Fibroblast of skin of scalp (primary cell): ENCODE measurements at places on chromosomes 3 and 15.

DNA sequence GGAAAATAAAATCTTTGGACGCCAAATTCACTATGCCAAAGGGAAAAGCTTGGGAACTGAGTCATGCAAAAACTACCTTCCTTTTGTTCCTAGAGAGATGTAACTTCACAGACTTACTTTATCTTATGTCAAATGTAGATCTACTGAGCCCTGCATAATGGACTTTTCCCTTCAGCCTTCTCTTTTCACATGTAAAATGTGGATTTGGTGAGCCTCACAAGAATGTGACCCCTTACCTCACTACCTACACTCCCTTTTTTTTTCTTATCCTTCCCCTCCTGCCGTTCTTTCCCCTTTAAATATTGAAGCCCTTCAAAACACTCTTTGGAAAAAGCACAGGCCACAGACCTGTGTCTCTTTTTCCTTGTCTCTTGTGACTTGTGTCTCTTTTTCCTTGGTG, 14.0 kb upstream of the PCCB start:
- no peak for DNase-seq

DNA sequence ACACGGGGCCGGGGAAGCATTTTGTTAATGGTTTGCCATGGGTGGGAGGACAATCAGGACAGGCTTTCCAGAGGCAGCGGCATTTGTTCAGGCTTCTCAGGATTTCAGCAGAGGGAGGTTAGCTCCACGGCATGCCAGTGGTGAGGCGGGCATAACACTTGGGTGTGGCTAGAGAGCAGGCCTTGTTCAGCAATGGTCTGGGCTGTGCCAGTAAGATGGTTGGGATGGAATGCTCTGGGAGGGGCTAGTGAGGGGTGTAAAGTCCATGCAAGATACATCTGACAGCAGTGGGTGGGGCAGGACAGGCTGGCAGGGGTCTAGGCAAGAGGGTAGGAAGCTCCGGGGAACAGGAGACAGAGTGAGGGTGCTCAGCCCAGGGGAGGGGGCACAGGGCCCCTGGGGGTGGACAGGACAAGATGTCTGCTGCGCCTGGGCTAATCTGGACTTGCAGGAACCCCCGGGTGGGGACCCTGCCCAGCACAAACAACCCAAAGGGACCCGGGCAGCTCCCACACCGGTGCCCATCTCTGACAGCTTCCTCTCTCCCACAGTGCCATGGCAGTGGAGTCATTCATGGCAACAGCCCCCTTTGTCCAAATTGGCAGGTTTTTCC, 8.4 kb downstream of the TMEM43 start:
- DNase-seq: no peak

DNA sequence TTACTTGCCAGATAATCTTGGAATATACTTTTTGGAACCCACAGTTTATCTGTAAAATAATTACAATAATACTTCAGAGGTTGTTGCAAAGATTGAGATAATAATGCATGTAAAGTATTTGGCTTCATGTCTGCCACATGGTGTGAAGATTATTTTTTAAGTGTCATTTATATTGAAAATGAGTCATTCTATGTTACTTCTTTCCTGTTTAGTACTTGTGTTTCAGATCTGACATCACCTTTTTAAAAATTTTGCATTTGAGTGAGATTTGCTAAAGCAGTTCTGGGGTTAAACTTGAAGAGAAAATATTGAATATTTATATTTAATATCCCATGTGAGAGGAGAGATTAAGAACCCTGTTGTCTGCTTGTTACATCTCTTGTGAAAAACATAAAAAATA, 31.2 kb downstream of the IQGAP1 start:
- no peak for DNase-seq

- DNase-seq: no peak
These were observed 44.1 kb upstream of the LCTL start for GRCh38 chr15:66609876-66610275.

GRCh38 chr3:37667335-37667734, 194.3 kb upstream of the CTDSPL start:
- no peak for DNase-seq

GRCh38 chr3:126888186-126888760, 94.6 kb upstream of the PLXNA1 start:
- DNase-seq: no peak

DNA sequence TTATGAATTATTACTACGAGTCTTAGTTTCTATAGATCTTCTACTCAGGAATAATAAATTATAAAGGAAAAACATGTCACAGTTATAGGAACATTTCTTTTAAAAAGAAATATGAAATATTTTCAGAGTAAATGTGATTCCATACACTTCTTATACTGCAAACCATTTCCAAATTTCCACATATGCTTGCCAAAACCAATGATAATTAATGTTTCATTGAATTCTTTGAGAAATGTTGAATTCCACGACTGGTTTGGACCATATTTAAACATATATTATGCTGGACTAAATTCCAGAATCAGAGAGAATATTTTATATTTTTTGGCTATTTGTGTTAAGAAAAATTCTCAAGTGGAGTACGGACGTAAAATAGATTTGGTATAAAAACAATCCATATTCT, 144.6 kb downstream of the EPHA3 start:
- no peak for DNase-seq

DNA sequence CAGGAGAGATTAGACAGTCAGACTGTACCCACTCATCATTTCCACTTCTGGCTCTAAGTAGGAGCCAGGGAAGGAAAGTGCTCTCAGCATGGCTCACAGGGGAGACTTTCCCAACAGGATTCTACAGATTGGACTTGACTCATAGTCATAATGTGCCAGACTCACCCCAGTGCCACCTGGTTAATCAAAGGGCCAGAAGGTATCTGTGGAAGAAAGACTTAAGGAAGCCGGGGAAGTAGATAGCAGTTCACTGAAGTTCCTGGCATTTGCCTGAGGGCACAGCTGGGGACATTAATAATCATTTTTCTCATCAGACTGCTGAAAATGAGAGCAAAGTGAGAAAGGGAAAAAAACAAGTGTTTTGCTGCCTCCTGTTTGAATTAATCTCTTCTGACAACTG, 717.5 kb downstream of the TUSC7 start:
- no peak for DNase-seq

DNA sequence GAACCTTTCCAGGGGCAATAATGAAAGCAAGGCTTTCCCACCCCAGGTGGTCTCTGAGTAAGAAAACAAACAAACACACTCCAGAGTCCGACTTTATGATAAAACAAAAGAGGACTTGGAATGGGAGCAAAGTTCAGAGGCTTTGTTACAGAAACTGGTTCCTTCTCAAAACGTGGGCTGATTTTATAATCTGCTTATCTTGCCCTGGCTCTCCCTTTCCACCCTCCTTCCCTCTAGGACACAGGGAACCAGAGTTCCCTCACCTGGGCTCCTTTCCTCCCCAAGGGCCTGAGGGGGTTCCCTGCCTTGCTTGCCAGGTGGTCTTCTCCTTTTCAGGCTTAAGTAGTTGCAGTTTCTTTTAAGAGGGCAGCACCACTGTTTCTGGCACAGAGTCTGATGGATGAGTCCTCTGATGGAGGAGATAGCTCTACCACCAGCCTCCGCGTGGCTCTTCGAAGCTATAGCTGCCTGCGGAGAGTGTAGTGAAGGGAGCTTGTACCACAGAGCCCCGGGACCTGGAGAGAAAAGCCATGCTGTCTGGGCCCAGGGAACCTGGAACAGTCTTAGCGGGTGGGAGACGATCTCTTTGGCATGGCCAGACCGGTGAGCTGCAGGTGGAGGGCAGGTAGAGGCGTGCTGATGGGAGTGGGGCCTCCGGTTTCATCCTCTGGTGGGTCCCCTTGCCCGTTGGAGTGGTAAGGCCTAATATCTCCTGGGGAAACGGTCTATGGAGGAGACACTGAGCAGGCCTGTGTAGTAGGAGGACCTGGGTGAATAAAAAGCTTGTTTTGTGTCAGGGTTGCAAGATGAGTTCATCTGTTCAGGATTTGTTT, 68.7 kb downstream of the SMAD6 start:
- DNase-seq: no peak

DNA sequence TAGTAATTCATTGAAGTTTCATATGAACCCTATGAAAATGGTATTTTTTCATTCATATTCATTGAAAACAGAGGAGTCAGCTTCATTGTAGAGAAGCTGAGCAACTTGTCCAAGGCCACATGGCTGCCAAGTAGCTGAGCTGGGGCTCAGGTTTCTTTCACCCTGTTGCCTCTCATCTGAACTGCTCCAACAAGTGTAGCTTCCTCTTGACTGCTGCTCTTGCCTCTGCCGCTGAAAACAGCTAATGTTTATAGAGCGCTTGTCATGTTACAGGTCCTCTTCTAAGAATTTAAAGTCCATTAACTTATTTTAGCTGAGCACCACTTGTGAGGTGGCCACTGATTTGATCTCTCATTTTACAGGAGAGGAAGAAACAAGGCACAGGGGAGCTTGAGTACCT, 81.1 kb downstream of the PDCD6IP start:
- no peak for DNase-seq

- no peak for DNase-seq
These were observed 15.6 kb downstream of the CADM2 start for GRCh38 chr3:84974347-84974746.

GRCh38 chr15:71509139-71509538, 301.2 kb upstream of the NR2E3 start:
- no peak for DNase-seq

DNA sequence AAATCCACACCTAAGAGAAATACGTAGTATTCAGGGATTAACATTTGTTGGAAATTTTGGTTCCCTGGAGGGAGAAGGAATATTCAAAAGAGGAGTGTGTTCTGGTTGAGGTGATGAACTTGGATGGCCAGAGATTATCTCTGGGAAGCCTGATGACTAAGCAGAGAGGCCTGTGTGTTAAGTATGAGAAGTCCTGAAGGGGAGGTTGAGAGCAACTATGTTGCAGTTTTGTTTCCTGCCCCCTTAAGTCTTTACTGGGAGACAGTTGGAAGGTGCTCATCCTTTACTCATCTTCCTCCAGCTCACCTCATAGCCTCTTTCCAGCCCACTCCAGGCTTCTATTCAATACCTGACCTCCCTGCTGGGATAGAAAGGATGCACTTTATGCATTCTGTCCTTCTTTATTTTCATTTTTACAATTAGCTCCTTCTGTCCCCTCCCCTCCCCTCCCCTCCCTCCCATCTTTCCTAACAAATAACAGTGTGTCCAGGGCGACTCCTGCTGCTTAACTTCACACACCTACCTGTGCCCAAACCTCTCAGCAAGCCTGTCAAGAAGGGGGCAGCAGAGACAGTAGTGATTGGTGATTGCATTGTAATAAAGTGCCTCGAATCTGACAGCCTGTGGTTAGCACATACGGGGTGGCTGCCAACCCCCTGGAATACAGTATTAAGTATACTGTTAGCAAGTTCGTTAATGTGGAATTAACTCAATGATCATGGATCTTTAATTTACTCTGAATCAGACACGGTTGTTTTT, 11.9 kb downstream of the RAP2B start:
- peak; percentile 57 for DNase-seq

GRCh38 chr3:113255100-113255853, 43.9 kb downstream of the BOC start:
- no peak for DNase-seq

GRCh38 chr15:78855746-78856145, 16.9 kb upstream of the MORF4L1 start:
- peak; percentile 97 for DNase-seq

DNA sequence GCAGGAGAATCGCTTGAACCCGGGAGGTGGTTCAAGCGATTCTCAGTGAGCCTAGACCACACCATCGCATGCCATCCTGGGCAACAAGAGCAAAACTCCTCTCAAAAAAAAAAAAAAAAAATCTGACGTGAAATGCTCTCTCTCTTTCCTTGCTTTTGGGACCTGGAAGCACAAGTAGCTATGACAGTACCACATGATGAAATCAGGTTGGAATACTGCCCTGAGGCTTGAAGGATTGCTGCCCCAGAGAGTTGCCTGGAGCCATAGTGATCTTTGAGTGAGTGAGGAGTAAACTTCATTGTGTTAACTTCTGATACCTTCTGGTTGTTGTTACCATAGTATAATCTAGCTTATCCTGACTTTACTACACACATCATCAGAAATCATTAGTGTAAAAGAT, 23.3 kb downstream of the AKAP13 start:
- peak; percentile 78 for DNase-seq

GRCh38 chr3:107045791-107046190, 331.4 kb upstream of the CCDC54 start:
- no peak for DNase-seq

DNA sequence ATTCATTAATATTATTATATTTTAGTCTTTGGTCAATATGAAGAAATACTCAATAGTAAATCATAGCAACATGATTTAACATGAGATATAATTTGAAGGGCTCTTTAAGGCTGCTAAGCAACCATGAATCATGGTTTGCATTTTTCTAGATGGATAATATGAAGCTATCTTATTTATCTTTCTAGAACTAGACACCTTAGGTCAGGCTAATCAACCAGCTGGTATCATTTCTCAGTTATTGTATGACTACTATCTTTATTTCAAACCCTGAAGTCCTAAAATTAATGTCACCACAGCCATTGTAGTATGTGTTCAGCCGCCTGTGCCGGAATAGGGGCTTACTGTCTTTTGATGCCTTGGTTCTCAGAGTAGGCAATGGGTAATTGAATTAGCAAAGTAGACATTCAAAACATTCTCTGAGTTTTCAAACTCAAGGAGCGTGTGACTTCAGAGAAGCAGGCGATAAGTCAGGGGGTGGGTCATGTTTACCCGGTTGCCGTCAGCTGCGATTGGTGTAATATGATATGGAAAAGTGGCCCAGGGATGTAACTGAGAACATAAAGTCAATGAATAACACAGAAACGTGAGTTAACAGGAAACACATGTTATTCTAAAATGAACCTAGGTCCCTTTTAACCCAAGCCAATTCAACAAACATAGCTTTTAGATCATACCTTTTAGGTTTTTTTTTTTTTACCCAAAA, 93.4 kb upstream of the CTDSPL start:
- peak; percentile 32 for DNase-seq

DNA sequence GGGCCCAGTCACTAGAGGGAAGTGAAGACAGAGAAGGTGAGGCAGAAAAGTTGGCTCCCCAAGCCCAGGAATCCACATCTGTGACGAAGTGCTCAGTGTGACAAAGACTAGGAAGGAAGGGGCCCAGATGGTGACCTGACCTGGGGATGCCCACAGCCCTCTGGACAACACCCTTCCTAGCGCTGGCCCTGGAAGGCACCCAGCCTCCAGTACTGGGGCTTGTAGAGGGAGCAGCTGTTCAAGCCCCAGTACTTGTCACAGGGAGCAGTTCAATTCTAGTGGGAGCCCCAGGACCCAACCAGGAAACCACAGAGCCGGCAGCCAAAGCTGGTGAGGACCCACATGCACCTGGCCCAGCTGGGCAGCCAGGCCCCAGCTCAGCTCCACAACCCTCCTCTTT, 190.8 kb downstream of the XXYLT1 start:
- no peak for DNase-seq

- DNase-seq: no peak
These were observed 252.5 kb upstream of the TGFBR2 start for GRCh38 chr3:30353711-30354467.

- DNase-seq: no peak
These were observed 2.4 kb upstream of the ADGRG7 start for GRCh38 chr3:100606894-100607512.

DNA sequence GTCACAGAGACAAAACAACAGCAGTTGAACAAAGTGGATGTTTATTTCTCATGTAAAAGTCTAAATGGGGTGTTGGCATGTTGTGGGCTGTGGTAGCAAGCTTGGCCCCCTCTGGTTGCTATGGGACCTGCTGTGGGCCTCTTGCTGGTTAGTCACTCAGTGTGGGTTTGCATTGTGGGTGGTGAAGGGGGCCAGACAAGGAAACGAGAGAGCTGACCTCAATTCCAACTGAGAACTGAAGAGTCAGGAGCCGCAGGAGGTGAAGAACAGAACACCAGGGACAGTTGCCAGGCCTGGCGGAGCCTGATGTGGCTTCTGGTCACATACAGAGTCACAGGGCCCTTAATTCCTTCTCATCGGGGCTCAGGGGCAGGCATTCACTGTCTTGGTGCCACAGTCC, 1.9 kb upstream of the ADPGK start:
- DNase-seq: peak; percentile 93

GRCh38 chr15:89201465-89202005, 19.8 kb downstream of the RLBP1 start:
- no peak for DNase-seq
